ENCODE measurements at places on chromosomes 1 and 21.

- DNase-seq, result peak; percentile 63
Observed at GRCh38 chr1:52601991-52602855, at the start of gene GPX7. Gene GPX7, plus strand, starts transcription at chr1:52602371. Its CDS starts 39 bp downstream, at chr1:52602410.

GRCh38 chr1:238153939-238154338, 263.2 kb upstream of the ZP4 start:
- DNase-seq, result no peak

- DNase-seq, result no peak
Observed at GRCh38 chr1:5296095-5296494, 641.7 kb downstream of the AJAP1 start.

DNA sequence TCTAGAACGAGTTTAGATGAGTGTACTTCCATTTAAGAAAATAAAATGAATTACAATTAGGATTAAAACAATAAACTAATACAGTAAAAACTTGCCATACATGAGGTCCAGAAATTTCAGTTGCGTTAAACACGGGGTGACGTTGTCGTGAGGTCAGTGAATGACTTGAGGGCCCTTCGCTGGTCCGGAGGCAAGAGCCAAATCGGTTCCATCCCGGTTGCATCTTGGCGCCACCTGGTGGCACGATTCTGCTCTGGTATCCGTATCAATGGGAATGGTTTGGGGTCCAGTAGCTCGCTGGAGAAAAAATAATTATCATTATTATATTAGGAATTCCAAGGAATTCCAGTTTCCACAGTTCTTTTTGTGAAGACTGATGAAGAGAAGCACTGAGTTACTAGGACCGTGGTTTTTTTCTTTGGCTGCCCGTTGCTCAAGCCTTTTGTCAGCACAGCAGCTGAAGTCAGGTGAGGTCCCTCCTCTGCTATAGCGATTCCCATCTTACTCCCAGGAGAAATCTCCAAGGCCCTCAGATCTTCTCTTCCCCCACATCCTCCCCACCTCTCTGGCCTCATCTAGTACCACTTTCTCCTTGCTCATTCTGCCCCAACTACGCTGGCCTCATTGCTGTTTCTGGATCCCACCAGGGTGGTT, 161.4 kb downstream of the SLC35F3 start:
- peak; percentile 72 for DNase-seq

GRCh38 chr1:93255222-93256079, 74.9 kb downstream of the CCDC18 start:
- no peak for DNase-seq

DNA sequence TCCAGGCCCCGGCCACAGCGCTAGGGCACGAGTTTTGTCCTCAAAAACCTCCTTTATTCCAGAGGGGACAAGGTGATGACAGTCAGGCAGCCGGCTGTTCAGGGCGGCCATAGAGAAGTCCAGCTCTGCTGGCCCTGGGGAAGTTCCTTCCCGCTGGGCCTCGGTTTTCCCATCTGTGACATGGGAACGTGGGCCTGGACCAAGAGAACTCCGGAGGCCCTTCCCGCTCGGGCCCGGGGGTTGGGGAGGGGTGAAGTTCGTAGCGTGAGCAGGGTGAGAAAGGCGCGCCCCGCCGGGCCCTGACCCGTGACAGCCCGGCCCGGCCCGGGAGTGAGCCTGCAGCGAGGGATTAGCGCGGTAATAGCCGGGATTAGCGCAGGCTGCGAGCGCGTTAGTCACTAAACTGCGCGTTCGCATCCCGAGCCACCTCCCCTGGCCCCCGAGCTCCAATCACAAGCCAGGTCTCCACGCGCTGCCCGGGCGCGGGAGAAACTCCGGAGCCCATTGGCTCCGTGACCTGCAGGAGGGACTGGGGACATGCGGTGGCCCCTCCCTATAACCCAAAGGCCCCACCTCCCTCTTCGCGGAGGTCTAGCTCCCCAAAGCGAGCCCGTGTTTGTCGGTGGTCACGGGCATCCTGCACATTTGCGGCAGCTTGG, 29.8 kb upstream of the PADI2 start:
- no peak for DNase-seq

DNA sequence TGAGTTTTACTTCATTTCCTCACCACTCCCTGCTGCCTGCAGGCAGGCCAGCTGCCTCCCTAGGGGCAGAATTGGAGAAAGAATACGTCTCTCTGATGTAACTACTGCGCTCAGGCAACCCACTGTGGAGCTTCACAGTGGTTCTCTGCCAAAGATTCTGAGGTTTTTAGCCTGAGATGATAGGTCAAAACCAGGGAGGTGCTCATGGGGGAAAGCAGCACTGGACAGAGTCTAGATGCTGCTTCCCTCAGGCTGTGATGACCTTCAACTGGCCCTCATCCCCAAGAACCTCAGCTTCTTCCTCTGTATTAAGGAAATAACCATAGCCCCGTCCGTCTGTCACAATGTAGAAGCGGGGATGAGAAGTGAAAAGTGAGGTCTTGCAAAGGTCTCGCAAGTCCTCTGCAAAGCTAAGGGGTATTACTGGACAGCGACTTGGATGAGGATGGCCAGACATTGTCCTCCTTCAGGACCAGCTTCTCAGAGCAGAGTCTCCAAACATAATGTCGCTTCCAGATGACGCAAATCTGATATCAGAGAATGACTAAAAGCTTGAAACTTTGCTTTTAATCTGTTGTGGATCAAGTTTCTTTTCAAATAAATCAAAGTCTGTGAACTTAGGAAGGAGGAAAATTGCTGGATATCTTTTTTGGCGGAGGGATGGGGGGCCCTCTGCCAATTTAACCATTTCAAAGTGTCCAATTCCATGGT, 65.9 kb upstream of the ATP5PO start:
- DNase-seq, result no peak

GRCh38 chr1:11318982-11319381, 46.0 kb downstream of the UBIAD1 start:
- DNase-seq, result no peak

DNA sequence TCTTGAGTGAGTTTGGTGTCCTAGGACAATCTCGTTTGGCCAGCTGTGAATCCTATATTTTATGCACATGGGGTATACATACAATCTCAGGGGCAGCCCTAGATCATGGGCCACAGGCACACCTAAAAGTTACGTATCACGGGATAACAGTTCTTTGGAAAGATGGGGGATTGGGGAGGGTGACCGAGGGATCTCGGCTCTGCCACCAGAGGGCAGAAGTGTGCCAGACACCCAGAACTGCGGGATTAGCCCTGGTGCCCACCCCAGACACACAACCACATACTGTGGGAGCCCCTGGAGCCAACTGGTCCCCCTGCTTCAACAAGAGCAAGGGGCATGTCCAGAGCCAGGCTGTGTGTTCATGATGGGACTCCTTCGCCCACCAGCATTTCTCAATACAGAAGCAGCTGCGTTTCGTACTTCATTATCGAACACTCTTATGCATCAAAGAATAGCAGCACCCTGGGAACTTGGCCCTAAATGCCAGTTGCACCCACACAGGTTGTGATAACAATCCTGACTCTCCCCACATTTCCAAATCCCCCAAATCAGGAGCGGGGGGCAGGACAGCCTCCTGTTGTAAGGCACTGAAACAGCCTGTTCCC, 37.4 kb downstream of the TMCO4 start:
- peak; percentile 45 for DNase-seq

DNA sequence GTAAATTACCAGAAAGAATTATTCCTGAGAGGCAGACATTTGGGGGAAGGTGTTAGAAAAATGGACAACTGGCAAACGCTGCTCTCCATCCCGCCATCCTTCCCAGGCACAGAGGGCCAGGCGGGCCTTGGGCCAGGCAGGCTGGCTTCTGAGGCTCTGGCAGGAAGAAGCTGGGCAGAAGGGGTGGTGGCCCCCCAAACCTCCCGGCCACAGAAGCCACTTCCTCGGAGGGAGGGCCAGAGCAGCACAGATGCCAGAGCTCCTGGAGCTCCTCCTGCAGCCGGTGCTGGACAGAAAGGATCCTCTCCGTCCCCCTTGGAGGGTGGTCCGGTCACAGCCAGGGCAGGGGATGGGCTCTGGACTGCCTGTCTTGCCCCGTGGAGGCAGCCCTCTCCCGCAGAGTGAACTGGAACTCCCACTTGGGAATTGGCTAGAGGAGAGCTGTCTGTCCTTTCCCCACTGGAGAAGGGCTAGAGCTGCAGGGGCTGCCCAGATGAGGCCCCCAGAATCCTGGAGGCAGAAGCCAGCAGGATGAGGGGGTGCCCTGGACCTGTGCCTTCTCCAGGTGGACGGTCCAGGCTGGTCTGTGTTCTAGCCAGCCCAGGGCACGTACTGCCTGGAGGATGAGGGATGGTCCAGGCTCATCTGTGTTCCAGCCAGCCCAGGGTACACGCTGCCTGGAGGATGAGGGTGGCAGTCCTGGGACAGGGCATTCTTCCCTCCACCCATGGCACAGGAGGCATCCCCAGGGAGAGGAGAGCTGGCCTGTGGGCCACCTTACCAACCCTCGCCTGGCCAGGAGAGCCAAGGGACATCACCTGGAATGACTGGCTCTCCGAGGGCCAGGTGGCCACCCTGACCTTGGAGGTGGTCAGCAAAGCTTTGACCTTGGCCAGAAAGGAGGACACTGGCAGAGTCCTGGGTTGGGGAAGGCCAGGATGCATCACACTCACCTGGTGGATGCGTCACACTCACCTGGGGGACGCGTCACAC, 47.4 kb upstream of the ACTRT2 start:
- DNase-seq, result no peak

GRCh38 chr1:208167261-208167869, 76.8 kb downstream of the PLXNA2 start:
- no peak for DNase-seq

DNA sequence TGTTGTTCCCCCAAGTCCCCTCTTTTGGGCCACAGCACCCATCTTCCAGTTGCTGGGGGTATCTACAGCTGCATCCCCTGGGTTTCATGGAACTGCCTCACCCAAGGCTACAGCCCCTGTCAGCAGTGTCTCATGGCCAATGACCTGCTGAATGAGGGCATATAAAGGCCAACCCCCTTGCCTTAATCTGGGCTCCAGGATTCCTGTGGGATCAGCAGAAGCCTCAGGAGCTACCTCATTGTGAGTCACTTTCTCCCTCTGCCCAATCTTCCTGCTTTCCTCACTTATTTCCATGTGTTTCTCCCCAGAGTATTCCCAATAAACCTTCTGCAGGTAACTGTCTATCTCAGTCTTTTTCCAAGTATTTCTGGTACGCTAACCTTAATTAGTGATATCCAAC, 37.3 kb upstream of the SYT14 start:
- no peak for DNase-seq

GRCh38 chr1:115447672-115448071, 109.6 kb upstream of the NGF start:
- DNase-seq, result no peak

- no peak for DNase-seq
Observed at GRCh38 chr21:16992448-16992847, 520.4 kb upstream of the CXADR start.
